ENCODE measurements at places on chromosomes 3 and 15.

- no peak for DNase-seq
Observed at GRCh38 chr15:85403745-85404144, 23.3 kb downstream of the AKAP13 start.

- no peak for DNase-seq
Observed at GRCh38 chr15:78866803-78867202, 5.9 kb upstream of the MORF4L1 start.

DNA sequence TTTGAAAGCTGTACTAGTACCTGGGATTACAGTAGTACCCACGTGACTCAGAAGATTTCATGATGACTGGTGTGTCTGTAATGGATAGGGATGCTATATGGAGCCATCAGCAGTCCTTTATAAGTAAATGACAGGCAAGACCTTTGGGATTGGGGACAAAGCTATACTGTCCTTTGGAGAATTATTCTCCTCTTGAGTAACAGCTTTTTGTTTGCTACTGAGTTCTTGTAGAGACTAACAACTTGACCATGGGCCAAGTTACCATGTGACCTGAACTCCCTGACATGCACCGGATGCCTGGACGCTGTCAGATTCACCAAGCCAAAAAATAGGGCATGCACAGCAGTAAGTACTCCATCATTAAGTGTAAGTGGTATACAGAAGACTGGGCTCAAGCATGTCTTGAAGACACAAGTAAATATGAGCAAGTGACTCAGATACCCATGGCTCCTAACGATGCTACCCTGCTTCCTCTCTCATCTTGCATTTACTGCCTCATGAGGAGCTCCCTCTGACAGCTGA lies 12.9 kb downstream of the SEC11A start:
- DNase-seq, result no peak

GRCh38 chr3:42500091-42500490 lies 2.4 kb upstream of the VIPR1 start:
- no peak for DNase-seq

DNA sequence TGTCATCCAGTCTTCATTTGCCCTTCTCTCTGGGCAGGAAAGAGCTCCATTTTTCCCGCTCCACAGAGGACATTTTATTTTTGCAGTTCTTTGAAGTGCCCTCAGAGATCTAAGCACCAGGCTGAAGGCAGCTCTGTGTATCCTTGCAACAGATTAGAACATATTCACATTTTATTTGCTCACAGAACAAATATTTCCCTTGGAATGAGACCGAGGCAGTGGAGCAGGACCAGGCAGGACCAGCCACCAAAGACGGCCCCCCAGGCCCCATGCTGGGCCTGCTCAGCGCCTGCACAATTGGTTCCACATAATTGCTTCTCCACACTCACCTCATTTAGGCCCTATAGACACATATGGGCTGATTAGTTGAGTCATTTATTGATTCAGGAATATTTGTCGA lies 15.7 kb upstream of the ETV5 start:
- no peak for DNase-seq

GRCh38 chr3:58170376-58170775 lies 40.4 kb downstream of the DNASE1L3 start:
- no peak for DNase-seq

- DNase-seq, result no peak
Observed at GRCh38 chr15:38740206-38740605, 175.6 kb upstream of the RASGRP1 start.

- no peak for DNase-seq
Observed at GRCh38 chr15:92675485-92675884, 19.9 kb upstream of the FAM174B start.

DNA sequence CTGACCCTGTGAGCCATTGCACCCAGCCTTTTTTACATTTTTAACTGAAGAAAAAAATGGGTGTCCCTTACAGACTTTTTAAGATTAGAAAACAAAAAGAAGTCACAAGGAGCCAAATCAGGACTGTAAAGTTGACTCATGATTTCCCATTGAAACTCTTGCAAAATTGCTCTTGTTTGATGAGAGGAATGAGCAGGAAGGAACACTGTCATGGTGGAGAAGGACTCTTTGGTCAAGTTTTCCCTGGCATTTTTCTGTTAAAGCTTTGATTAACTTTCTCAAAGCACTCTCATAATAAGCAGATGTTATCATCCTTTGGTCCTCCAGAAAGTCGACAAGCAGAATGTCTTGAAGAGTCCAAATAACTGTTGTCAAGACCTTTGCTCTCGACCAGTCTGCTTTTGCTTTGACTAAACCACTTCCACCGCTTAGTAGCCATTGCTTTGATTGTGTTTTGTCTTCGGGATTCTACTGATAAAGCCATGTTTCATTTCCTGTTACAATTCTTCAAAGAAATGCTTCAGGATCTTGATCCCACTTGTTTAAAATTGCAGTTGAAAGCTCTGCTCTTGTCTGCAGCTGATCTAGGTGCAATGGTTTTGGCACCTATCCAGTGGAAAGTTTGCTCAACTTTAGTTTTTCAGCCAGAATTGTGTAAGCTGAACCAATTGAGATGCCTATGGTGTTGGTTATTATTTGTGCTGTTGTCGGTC lies 369.4 kb downstream of the MAGI1 start:
- no peak for DNase-seq

DNA sequence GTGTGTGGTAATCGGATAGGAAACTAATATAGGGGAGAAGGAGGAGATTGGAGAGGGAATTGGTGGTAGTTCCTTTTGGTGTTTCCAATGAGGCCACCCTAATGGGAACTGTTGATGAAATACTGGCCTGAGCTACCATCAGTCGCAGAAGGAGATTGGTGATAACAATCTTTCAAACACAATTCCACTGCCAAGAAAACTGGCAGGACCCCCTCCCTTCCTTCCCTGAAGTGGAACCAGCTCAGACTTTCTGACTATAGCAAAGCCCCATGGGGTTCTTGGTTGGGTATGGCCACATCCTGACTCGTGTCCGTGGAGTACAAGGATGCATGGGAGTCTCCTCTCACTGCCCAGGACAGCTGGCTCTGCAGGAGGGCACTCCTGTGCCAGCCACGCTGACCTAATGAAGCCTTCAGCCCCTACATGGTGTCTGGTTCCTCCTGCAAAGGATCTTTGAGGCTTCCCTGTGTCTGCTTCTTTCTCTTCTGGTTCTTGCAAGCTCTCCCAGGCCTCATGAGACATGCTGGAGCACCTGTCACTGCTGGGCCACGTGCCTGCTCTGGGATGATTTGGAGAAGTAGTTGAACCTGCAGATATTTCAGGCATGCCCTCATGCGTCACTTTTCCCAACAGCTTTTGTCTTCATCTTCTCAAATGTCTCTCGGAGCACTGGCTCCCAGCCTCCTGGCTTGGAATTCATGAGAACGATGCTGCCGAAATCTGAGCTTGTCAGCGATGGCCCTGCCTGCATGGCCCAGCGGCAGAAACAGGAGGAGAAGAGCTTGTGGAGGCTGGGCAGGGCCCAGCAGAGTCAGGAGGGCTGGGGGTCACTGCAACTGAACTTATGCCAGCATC lies 90.0 kb upstream of the ADPGK start:
- DNase-seq, result no peak

- no peak for DNase-seq
Observed at GRCh38 chr3:50162034-50162883, 7.1 kb downstream of the SEMA3F start.

GRCh38 chr3:129224984-129225393 lies 24.4 kb upstream of the COPG1 start:
- DNase-seq, result no peak

All from HFF-Myc (cell line).